ENCODE measurements at places on chromosomes 6 and 20. TPM values are rescaled to one million over a fixed set of nuclear protein-coding genes. Genes with fewer than 3 reads are reported as not detected.

Gene FRK
- total RNA-seq: 0.33 TPM

Gene TMEM63B
- 42.1 TPM for total RNA-seq

Gene MRPL14
- total RNA-seq: 60.6 TPM

Gene TNF
- not detected for total RNA-seq

Gene DEFB124
- not detected for total RNA-seq

Gene GPR6
- total RNA-seq: not detected

Gene XKR7
- total RNA-seq: not detected

Gene SERAC1
- 37.7 TPM for total RNA-seq

Gene OR2H2
- not detected for total RNA-seq

Gene COL11A2
- 0.26 TPM for total RNA-seq

DNA sequence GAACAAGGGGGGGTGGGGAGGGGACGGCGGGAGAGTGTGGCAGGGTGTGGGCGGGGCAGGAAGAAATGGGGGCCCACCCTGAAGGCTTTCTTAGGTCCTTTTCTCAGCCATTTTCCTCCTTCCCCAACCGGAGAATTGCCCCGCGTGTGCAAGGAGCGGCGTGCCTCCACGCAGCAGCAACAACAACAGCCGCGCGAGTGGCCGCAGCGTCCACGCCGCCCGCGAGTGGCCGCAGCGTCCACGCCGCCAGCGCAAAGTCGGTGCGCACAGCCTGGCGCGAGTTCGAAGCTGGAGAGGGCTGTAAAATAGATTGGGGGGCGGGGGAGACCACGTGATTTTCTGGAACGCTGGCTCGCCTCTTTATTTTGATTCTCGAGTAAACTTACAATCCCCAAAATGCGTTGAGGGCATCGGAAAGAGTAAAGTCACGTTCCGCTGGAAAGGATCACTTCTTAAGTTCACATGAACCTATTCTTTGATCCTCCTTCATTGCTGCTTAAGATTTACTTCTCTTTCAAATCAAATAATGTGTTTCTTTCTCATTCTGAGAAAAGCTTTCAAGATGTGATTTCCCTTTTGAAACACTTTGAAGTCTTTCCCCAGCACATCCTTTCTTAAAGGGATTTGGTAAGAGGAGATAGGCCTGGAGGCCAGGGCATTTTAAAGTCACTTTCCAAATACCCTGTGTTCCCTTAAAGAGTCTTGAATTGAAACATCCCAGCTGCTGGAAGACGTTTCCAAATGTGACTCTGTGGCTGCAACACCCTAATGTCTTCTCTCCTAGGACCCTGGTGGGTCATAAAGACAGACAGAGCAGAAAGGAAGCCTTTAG lies 66.7 kb upstream of the ZNF217 start:
- DNase-seq: peak; percentile 68

- no peak for DNase-seq
Measured at GRCh38 chr6:20205722-20206161, 6.5 kb downstream of the MBOAT1 start.

GRCh38 chr6:106794129-106794528 lies 164.8 kb downstream of the QRSL1 start:
- DNase-seq: no peak

- no peak for DNase-seq
Measured at GRCh38 chr6:89589297-89590025, 49.1 kb downstream of the LYRM2 start.

- no peak for DNase-seq
Measured at GRCh38 chr6:170186941-170187668, 103.8 kb downstream of the DLL1 start.

- DNase-seq: no peak
Measured at GRCh38 chr6:148674306-148674705, 72.5 kb upstream of the UST start.

DNA sequence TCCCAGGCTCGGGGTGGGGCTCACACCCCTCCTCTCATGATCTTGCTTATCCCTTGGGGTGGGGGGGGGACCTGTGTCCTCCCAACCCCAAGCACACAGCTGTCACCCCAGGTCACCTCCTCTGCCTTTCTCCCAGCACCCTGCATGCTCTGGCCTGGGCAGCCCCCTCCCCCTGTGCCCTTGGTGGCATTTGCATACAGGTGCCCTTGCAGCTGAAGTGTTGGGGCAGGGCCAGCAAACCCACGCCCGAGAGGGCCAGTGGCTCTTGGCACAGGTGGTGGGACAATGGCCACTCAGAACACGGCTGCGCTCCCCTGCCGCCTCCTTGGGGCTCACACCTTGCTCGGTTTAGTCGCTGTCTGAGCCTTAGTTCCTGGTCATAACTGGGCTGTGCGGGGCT lies 11.3 kb upstream of the MYT1 start:
- DNase-seq: no peak

GRCh38 chr6:132404736-132405135 lies 3.5 kb upstream of the MOXD1 start:
- no peak for DNase-seq

GRCh38 chr6:133559926-133560325 lies 318.8 kb downstream of the EYA4 start:
- no peak for DNase-seq

GRCh38 chr6:149334201-149334600 lies 16.7 kb downstream of the TAB2 start:
- peak; percentile 57 for DNase-seq

- DNase-seq: peak; percentile 95
Measured at GRCh38 chr6:157107915-157108651, 215.2 kb downstream of the TMEM242 start.

GRCh38 chr20:24560571-24561491 lies 91.4 kb downstream of the SYNDIG1 start:
- peak; percentile 1 for DNase-seq

GRCh38 chr6:49479308-49479970 lies 16.3 kb downstream of the CENPQ start:
- no peak for DNase-seq

DNA sequence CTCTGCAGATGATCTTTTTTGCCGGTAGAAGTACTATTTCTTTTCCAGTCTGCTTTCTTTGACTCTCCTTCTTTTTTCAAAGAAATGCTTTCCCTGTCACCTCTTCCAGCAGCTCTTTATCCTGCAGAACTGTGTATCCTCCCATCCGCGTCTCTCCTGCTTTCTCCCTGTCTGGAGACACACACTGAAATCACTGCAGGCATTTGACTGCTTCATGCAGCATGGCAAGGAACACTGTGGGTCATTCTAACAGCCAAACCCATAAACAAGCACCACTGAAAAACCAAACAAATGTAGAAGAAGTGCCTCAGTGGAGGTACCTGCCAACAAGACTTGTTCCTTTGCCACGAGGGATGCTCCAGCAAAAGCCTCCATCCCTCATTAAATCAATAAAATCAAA lies 403.7 kb upstream of the CITED2 start:
- DNase-seq: no peak

- DNase-seq: no peak
Measured at GRCh38 chr6:38116248-38116647, 296.7 kb downstream of the ZFAND3 start.

- no peak for DNase-seq
Measured at GRCh38 chr20:36243726-36244125, 7.4 kb downstream of the AAR2 start.

GRCh38 chr6:161274488-161274858 lies 612 bp upstream of the AGPAT4 start:
- no peak for DNase-seq

- no peak for DNase-seq
Measured at GRCh38 chr6:13436399-13437217, 50.8 kb downstream of the GFOD1 start.

DNA sequence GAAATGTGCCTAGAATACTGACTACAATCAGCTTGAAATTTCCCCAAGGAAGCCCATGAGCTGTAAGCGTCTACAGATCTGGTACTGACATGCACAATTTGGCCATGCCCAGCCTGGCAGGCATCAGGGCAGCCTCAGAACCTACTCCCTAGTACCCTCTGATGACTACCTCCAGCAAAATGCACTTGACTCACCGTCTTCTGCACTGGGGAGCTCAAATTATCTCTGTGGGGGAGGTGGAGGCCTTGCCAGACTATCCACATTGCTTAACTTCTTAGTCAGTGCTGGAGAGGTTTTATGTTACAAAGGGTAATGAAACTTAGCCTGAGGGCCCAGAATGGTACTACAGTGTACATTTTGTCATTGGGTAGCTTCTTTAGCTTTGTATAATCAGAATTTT lies 126.0 kb upstream of the ADGRF1 start:
- DNase-seq: peak; percentile 96

DNA sequence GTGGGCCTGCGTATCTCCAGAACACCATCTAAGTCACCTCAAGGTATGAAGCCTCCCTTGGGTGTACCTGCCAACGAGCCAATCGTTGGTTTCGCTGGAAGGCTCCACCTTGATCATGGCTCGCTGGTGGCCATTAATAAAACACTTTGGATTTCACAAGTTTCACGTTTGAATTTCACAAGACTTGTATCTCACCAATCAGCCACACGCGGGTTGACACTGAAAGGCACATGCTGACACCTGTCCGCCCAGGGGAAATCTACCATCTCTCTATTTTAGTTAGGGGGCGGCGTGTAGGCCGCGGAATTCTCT lies 586 bp upstream of the HMGA1 start:
- DNase-seq: no peak

All from fibroblast of lung (primary cell).